Tibial nerve (tissue), 4 donors: ENCODE measurements at places on chromosomes 1 and 21.

GRCh38 chr1:200905411-200906052 lies 10.8 kb downstream of the INAVA start:
- no peak for DNase-seq

DNA sequence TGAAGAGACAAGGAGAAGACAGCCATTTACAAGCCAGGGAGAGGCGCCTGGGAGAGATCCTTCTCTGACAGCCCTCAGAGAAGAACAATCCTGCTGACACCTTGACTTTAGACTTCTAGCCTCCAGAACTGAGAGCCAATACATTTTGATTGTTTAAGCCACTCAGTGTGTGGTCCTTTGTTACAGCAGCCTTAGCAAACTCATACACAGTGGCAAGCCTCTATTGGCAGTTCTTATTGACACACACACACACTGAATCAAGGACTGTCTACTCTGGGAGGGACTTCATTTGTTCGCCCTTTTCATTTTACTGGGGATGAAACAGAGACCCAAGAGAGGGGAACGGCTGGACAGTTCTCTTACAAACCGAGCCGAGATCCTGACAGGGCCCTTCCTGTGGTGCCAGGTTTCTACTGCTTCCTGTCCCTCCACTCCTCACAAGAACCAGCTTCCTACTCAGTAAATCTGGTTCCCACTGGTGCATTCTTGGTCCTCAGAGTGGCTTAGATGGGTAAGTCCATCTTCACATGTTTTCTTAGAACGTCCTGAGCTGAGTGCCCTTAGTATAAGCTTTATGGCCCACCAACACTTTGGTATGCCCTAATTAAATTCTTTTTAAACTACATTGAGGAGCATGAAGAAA lies 14.7 kb downstream of the SLAMF1 start:
- no peak for DNase-seq

- DNase-seq, result no peak
Measured at GRCh38 chr1:112717263-112717873, 2.2 kb upstream of the PPM1J start.

DNA sequence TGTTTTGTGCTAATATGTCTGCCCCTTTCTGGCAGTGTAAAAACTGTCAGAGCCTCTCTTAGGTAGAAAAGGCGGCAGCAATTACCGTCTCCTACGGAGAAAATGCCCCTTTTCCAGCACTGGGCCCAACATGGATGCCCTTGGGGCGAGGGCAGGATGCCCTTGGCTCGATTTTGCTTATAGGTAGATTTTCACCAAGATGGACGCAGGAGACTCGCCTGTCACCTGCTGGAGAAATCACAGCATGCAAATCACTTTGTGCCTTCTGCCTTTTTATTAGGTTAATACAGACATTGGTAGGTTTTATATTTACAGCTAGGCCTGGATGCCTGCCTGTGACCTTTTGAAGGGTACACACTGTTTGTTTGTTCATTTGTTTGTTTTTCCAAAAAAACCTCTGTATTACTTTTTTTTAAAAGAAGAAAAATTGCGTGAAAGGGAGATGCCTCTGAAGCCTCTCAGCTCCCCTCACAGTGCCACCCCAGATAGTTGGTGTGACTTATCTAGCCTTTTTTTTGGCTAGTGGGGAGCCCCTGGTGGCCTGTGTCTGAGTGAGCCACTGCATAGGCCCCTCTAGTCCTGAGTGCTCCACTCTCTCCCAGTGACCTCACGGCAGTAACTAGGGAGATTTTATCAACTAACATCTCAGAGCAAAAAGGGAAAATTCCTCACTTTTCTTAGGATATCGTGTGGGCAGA lies 2.5 kb downstream of the ATP1B1 start:
- no peak for DNase-seq

DNA sequence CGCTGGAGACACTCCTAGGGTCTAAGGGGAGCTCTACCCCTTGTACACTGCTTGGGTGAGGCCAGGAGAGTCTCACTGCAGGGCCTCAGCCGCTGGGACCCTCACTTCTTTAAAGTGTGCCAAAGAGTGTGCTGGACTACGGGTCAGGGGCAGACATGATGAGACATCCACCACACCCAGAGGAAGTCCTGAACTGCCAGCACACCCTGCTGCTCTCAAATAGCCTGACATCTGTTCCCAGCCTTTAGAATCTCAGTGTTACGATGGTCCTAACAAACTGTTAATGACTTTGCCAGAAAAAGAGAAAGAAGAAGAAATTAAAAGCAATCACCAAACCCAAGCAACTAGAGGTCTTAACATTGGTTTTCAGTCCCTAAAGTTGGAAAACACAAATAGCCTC lies 49.0 kb downstream of the MRPL37 start:
- no peak for DNase-seq

GRCh38 chr21:33539616-33540015 lies 2.3 kb downstream of the GART start:
- DNase-seq, result no peak

DNA sequence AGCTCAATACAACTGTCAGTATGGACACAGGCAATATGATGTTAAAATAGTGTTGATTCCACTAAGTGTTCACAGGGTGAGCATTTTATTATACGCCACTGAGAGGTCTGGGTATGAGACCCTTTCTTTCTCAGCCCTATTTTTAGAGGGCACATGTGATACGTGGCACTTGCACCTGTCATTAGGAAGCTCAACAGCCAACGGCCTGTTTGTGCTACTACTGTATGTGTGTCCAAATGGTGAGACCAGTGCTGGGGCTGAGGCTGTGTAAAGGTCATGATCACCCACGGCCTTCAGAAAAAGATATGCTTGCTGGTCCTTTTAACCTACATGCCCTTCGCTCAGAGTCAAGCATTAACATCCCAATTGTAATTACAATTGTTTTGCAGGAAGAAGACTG lies 176.2 kb downstream of the DUSP10 start:
- DNase-seq, result no peak

DNA sequence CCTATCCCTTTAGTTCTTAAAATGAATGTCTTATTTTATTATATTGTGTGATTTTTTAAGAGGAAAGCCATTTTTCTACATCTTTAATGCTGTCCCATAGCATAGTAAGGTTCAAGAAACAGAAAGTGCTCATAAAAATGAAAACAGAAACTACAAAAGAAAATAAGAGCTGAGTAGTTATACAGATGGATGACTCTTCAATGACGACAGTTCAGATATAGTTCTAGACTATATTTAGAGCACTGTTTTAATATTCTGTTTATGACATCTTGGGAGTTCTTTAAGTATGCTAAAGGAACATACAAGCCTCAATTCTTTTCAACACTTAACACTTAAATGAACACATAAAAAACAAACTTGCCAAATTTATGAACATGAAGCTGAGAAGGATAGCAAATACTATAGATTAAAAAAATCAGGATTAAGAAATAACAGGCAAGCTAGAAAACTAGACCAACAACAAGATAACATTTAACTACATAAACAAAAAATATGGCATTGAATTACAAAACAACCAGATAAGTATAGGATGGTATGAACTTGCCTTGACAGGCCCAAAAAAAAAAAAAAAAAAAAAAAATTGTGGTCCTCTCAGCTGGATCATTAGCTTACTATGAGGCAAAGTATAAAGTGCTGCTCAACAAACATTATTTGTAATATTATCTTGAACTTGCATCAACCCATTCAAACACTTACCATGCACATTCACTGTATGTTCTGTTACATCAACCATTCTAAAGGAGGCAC lies 87.9 kb downstream of the ZZZ3 start:
- no peak for DNase-seq

DNA sequence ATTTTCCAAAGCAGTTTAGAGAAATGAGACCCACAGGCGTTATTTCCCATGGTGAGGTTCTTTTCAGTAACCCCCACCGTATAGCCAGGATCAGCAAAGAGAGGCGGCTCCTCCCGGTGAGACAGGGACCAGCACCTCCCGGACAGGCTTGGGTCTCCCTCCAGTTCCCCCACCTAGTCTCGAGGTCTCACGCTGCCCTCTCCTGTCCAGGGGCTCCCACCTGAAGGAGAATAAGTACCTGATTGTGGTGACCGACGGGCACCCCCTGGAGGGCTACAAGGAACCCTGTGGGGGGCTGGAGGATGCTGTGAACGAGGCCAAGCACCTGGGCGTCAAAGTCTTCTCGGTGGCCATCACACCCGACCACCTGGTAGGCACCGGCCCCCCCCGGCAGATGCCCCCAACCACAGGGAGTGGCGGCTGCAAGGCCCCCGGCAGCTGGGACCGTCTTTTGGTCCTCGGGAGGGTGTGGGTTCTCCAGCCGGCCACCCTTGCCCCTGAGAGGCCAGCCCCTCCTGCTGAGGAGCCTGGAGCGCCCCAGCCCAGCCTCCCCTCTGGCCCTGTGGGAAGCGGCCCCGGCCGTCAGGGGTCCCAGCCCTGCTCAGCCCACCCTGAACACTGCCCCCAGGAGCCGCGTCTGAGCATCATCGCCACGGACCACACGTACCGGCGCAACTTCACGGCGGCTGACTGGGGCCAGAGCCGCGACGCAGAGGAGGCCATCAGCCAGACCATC lies 4.9 kb downstream of the COL6A1 start:
- DNase-seq, result no peak
